ENCODE measurements at places on chromosomes 2 and 18.

GRCh38 chr2:143582046-143582747 lies 453.0 kb downstream of the ARHGAP15 start:
- DNase-seq: no peak

- DNase-seq: no peak
Observed at GRCh38 chr2:39948016-39948719, 169.1 kb upstream of the THUMPD2 start.

GRCh38 chr2:152037743-152038435 lies 61.0 kb downstream of the CACNB4 start:
- DNase-seq: no peak

DNA sequence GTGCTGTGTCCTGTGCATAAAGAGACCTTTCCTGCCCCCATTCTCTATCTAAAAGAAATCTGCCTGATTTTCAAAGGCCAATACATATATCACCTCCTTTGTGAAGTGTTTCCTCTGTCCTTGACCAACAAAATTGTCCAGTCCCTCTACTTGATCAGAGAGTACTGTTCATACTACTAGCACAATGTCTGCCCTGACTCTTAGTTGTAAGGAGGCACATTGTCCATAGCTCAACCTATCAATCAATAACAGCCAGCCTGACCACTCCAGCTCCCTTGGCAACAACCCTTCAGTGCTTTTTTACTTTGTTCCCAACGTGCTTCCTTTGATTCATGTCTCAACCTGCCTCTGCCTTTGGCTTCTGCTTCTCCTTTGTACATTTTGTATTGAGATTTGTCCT lies 398.9 kb downstream of the TRIB2 start:
- DNase-seq: no peak

DNA sequence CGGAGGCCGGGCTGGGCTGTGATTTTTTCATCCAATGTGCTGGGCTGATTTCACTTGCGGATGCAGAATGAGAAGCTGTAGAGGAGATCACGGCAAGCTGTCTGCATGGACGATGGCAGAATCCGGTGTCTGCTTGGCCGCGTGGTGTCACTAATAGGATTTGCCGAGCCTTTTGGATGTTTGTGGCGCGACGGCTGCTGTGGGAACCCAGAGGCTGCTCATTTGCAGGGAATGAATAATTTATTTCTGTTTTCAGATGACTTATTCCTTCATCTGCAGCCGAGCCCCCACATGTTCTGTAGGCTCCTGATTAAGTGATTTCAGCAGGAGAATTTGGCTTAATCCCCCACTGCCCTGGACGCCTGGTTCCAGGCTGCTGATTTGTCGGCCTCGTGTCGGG lies 62.6 kb downstream of the ODC1 start:
- no peak for DNase-seq

DNA sequence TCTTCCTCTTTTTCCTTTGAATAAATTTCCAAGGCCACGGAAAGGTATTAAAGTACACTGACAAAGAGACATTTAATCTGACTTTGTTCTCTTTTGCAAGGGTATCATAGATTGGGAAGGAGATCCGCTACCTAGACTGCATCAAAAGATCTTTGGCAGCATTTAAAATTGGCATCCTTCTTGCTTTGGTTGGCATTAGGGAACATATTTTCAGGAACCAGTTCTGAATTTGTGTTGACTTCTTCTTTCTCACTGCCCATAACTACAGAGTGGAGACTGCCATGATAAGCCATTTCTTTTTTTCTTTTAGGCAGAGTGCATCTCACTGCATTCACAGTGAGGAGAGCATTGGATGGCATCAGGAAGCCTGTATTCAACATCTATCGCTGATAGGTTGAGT lies 83.4 kb downstream of the DOCK10 start:
- DNase-seq: no peak

- DNase-seq: no peak
Observed at GRCh38 chr2:101151859-101152271, 683 bp upstream of the TBC1D8 start.

- no peak for DNase-seq
Observed at GRCh38 chr2:51265539-51265938, 233.6 kb upstream of the NRXN1 start.

DNA sequence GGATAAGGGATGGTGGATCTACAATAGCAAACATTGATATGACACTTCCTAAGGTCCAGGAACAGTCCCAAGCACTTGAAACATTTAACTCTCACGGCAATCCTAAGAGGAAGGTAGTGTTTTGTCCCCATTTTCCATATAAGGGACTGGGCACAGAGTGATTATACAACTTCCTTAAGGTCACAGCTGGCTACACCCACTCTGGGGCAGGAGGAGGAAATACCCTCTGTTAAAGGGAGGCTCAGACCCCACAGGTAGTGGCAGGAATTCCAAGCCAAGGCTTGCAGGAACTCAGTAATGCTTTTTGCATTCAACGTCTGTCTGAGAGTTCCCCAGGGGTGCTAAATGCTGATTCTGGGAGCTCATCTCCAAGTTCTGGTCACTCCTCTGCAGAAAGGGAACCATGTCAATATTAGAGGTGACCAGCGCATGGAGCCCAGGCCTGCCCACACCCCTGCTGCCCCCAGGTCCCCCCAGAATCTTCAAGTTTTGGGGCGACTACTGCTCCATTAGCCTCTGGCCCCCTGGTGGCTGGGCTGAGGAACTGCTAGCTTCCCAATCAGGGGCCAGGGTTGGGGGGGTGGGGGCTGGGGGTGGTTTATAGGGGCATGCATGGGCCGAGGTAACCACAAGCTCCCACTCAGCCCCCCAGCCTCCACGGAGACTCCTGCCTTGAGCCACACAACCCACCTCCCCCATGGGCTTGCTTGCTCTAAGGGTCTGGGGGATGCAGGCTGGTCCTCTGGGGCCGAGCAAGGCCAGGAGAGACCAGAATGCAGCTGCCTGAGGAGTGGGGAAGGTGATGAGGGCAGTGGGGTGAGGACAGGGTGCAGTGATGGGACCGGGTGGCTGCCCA lies 11.1 kb downstream of the OBSL1 start:
- no peak for DNase-seq
